ENCODE measurements at places on chromosomes 6 and 20. TPM values are rescaled to one million over a fixed set of nuclear protein-coding genes. Genes with fewer than 3 reads are reported as not detected.

GRCh38 chr6:133965817-133966360, 12.9 kb downstream of the TBPL1 start:
- no peak for ATAC-seq

- ATAC-seq, result peak; percentile 61
Measured at GRCh38 chr6:6912817-6913744, 194.7 kb upstream of the RREB1 start.

- ATAC-seq, result no peak
Measured at GRCh38 chr20:18666803-18667415, 79.1 kb downstream of the DTD1 start.

GRCh38 chr20:62517901-62518610, 42.3 kb upstream of the GATA5 start:
- no peak for ATAC-seq

GRCh38 chr6:166582258-166582657, 4.2 kb downstream of the RAMACL start:
- ATAC-seq, result no peak

NRSN2 gene
- total RNA-seq, result 24.6 TPM

All from motor neuron (in vitro differentiated cells).